T-helper 9 cell (primary cell): ENCODE measurements at places on chromosomes 1 and 21.

- DNase-seq, result no peak
Observed at GRCh38 chr1:235746245-235746644, 96.7 kb upstream of the GNG4 start.

GRCh38 chr1:183193963-183194525 lies 8.0 kb downstream of the LAMC2 start:
- DNase-seq, result no peak

- no peak for DNase-seq
Observed at GRCh38 chr1:39450956-39451606, 40.4 kb upstream of the BMP8A start.

DNA sequence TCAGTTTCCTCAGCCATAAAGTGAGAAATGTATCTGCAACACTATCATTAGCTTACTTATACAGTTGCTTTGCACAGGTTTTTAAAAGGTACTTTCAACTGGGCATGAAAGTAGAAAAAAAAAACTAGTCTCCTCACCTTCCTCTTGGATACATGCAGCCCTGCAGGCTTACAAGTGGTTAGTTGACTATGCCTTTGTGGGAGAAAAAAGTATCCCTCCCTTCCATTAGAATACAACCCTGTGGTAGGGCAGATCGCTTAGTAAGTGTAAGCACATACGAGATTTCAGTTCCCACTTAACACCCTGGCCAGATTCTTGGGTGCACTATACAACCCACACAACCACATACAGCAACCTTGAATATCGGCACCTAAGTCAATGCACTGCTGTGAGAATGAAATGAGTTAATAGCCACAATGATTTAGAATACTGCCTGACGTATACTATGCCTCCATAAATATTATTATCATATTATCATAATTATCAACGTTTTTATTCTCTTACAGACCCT lies 54.7 kb downstream of the PIGK start:
- DNase-seq, result no peak

GRCh38 chr1:2786329-2787162 lies 14.9 kb downstream of the TTC34 start:
- DNase-seq, result peak; percentile 79

- no peak for DNase-seq
Observed at GRCh38 chr1:176051902-176052518, 155.1 kb downstream of the COP1 start.

DNA sequence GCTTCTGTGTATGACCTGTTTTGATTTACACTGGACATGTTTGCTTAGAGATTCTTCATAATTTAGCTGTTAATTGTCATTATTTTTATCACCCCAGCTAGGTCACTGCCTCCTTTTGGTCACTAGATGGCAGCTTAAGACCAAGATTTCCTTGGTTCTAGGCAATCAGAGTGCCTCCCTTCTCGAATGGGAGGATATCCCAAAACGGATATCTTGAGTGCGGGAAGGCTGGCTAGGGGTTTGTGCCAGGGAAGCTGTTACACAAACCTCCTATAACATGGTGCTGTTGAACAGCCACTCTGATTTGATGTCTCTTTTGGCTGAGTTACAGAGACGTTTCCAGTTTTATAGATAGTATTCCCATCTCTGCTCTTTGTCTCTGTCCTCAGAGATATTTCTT lies 283.5 kb downstream of the S1PR1 start:
- no peak for DNase-seq

- no peak for DNase-seq
Observed at GRCh38 chr1:110639724-110640386, 33.7 kb upstream of the KCNA2 start.

- no peak for DNase-seq
Observed at GRCh38 chr1:39637361-39637760, 2.1 kb downstream of the HEYL start.

- DNase-seq, result no peak
Observed at GRCh38 chr1:151508833-151509232, 2.4 kb upstream of the CGN start.

DNA sequence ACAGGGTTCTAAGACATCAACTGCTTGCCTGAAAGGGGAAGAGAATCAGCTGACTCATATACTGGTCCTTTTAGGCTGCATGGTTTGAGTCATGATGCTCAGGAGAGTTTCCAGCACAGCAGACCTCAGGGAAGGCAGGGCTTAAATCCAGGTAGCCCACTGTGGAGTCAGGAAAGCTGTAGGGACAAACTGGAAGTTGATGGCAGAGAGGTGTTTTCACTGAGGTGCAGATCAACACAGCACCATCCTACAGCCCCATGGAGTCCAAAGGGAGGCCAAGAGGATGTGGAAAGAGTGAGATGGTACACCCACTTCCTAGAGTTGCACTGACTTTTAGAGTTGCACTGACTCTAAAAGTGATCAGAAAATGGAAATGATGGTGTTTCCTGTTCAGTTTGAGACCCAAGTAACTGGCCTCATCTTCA lies 252.4 kb upstream of the DUSP10 start:
- no peak for DNase-seq

GRCh38 chr1:200252531-200252930 lies 157.3 kb downstream of the ZNF281 start:
- DNase-seq, result no peak

DNA sequence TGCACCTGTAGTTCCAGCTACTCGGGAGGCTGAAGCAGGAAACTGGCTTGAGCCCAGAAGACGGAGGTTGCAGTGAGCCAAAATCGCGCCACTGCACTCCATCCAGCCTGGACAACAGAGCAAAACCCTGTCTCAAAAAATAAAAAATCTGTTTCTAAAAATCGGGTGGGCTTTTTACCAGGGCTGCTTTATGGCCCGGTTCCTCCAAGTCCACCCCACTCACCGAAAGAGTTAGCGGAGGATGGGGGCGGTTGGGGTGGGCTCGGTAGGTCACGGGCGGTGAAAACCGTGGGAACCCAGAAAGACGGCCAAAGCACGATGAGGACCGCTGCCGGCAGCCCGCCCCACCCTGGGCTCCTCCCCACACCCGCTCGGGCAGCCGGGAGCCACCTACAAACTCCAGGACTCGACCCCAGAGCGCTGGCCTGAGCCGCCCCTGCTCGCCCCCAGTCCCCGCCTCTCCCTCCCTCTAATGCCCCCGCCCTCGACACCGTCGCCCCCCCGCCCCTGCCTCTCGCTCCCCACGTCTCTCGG lies 846 bp upstream of the PER3 start:
- no peak for DNase-seq

DNA sequence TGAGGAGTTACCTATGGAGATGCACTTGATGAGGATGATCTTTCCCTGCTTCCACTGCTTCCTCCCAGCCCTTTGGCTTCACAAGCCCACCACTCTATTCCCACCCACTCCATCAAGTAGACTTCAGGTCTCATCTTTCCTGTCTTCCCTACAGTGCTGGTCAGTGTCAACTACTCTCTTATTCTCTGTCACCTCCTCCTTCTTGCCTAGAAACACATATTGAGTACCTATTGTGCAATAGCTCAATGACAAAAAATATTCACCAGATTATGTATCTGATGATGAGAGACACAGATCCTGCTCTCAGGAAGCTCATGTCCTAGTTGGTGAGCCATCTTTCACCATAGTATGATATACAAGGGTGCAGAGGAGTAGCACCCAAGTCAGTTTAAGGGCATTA lies 82.2 kb upstream of the NFASC start:
- DNase-seq, result no peak

- DNase-seq, result peak; percentile 14
Observed at GRCh38 chr21:45104560-45104959, 30.2 kb downstream of the ADARB1 start.

DNA sequence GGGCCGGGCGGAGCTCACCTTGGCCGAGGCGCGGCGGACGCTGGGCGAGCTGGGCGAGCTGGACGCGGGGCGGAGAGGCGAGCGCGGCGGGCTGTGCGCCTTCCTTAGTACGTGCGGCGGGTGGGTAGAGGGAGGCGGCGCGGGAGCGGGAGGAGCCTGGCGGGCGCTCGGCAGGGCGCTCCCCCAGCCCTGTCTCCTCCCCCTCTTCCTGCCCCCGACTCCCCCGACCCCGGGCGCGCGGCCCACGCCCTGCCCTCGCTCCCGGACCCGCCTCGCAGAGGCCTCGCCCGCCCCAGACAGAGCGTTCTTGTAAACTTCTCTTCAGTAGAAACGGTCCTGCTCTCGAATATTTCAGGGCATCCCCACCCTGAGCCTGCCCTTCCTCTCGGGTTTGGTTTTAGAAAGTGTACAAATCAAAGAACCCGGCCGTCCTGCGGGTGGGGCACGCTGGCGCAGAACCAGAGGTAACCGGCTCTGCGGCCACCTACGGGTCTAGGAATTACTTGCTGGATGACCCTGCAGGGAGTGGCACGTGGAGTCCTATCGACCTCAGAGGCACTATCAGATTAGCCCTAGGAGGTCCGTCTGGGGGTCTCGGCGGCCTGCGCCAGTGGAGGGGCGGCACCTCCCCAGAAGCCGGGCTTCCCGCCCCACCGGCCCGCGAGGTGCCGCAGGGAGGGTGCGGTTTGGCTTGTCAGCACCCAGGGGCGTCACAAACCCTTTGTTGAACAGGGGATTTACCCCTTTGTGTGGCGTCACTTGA lies at the start of gene S100A10:
TSS of gene S100A10 (minus strand) at position 126 of the 763 bp plus-strand sequence. CDS start 7,629 bp downstream, outside the sequence.
- DNase-seq, result peak; percentile 70

DNA sequence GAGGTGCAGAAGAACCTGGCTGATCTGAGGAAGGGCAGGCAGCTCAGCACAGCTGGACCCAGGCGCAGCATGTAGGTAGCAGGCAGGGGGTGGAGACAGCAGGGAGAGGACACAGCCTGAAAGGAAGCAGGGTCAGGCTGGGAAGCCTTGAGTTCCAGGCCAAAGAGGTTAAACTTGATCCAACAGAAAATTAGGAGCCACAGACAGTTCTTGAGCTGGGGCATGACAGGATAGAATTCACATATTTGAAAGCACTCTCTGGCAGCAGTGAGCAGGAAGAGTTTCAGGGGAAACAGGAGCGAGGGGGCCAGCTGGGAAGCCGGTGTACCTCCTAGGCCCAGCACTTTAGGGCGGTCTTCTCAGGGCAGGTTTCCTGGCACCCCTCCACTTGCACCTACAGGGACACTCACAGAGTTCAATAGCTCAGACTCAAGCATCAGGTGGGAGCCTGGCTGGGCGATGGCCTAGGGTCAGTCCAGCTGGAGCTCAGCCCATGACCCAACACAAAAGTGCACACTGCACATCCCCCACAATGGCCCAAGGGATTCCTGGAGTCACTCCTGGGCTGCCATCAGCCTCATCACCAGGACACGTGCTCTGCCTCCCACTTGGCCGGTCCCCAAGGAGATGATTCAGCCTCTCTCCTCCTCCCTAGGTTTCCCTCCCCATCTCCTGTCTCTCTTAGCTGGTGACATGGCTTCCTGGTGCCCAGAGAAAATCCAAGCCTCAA lies 22.7 kb downstream of the MATN1 start:
- no peak for DNase-seq

- no peak for DNase-seq
Observed at GRCh38 chr1:96416701-96417444, 304.7 kb upstream of the PTBP2 start.

GRCh38 chr1:230368363-230368762 lies 57.8 kb downstream of the PGBD5 start:
- DNase-seq, result no peak

DNA sequence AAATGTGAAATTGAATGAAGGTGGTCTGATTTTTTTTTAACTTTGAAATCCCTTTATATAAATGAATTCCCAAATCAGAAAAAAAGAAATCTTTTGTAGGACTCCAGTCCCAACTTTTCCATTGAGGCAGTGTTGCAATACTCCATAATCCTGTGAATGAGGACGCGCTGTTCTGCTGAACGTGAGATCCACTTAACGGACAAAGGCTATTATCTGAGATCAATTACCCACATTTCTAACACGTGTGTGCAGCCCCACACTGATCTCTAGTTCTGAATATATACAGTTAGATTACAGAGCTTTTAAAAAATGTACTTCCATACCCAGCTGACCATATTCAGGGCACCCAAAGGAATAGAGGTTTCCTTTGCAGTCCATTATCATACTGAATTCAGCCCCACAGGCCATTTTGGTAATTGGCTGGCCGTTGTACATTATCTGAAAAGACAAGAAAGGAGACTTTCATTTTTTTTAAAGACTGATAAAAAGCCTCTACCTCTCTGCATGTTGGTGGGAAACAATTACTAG lies 19.0 kb downstream of the RCC2 start:
- no peak for DNase-seq
